Activated T-helper 17 cell treated with anti-CD3 and anti-CD28 coated beads, Interleukin-2, amount 50 U/mL, for 72 hours (primary cell): ENCODE measurements at places on chromosomes 12 and 14. TPM values are rescaled to one million over a fixed set of nuclear protein-coding genes. Genes with fewer than 3 reads are reported as not detected.

DNA sequence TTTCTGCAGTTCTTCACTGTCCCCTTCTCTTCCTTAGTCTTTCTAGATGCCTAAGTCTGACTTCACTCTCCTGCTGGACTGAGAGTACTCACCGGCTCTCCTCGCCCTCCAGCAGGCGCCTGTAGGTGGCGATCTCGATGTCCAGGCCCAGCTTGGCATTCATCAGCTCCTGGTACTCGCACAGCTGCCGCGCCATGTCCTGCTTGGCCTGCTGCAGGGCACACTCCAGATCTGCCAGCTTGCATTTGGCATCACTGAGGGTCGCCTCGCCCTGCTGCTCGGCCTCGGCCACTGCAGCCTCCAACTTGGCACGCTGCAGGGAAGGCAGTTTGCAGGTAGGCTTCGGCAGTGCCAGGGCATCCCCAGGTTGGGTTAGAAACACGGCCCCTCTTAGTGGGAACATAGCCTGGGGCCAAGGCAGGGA is 5.2 kb downstream of the KRT84 start:
- ATAC-seq: no peak

DNA sequence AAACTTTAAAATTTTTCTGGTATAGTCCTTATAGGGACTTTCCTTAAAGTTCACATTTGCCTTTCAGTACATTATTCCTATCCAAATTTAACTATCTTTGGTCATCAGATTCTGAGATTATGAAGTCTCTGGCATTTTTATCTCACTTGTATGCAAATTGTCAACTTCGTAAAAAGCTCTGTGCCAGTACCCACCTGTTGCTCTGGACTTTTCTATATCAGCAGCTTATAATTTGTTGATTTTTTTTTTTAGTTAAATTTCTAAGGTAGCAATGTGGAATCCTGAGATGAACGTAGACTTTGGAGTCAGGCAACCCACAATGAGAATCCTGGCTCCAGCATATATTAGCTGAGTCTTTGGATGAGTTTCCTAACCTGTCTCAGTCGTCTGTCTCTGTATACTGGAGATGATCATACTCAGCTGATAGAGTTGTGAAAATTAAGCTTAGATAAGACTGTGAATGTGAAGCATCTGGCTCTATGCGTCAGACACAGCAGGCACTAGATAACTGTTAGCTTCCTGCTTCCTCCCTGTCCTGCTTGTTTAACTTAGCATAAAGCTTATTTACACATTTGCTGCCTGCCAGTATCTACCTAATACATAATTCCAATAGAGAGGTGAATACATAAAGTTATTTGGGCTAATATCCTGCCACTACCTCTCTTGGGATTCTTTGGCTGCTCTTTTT is 59.8 kb downstream of the MARK3 start:
- no peak for ATAC-seq

DNA sequence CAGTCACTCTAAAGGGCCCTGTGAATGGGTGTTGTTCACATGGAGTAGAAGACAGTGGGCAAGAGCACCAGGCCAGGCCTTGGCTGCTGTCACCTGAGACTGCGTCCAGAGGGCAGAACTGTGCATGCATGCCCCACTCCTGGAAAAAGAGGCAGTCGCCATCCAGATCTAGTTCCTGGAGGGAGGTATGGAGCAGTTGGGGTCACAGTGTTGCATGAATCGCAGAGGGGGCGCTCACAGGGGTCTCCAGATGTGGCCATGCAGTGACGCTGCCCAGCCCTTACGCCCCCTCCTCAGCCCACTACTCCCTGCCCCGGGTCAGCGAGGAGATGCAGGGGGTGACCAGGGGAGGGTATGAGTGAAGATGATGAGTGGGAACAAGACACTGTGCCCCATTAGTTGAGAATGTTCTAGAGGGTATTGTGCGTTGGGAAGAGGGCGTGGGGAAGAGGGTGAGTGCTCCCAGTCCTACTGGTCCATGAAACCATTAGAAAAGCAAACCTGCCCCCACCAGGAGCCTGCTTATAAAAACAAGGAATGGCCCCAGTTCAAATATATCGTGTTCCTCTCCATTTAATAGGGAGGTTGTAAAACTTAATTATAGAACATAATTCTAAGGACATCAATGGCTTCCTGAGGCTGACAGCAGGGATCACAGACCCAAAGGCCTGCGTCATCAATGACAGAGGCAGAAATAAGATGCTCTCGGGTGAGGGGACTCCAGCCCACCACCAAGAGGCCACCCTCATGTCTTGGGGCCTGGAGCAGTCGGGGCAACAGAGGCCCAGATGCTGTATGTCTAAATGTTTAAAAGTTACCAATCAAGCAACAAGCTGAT is 32.2 kb upstream of the BCL7A start:
- no peak for ATAC-seq

GRCh38 chr12:11804130-11804529 is 154.7 kb downstream of the ETV6 start:
- peak; percentile 40 for ATAC-seq

GRCh38 chr12:108849660-108850059 is 7.7 kb downstream of the SSH1 start:
- ATAC-seq: no peak

Gene CIT
- total RNA-seq: 64.2 TPM

DNA sequence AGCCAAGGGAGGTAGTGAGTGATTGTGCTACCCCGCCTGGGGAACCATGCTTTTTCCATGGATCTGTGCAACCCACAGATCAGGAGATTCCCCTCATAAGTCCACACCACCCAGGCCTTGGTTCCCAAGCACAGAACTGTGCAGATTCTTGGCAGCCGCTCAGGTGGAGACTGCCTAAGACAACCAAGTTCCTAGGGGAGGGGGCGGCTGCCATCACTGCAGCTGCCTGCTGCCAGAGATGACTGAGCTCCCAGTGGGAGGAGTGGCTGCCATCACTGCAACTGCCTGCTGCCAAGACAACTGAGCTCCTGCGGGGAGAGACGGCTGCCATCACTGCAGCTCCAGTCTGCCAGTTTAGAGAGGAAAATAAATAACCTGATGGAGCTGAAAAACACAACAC is 138.3 kb upstream of the GARIN2 start:
- no peak for ATAC-seq

- no peak for ATAC-seq
Measured at GRCh38 chr12:1829306-1829900, 9.0 kb downstream of the LRTM2 start.

Gene WNT1
- not detected for total RNA-seq

DNA sequence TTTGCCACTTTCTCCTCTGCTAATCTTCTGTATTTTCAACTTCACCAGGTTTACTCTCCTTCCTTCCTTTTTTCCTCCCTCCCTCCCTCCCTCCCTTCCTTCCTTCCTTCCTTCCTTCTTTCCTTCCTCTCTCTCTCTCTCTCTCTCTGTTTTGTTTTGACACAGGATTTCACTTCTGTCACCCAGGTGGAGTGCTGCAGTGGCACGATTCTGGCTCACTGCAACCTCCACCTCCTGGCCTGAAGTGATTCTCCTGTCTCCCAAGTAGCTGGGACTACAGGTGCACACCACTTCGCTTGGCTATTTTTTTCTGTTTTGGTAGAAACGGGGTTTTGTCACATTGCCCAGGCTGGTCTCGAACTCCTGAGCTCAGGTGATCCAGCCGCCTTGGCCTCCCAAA is 181.2 kb upstream of the BTG1 start:
- ATAC-seq: no peak

DNA sequence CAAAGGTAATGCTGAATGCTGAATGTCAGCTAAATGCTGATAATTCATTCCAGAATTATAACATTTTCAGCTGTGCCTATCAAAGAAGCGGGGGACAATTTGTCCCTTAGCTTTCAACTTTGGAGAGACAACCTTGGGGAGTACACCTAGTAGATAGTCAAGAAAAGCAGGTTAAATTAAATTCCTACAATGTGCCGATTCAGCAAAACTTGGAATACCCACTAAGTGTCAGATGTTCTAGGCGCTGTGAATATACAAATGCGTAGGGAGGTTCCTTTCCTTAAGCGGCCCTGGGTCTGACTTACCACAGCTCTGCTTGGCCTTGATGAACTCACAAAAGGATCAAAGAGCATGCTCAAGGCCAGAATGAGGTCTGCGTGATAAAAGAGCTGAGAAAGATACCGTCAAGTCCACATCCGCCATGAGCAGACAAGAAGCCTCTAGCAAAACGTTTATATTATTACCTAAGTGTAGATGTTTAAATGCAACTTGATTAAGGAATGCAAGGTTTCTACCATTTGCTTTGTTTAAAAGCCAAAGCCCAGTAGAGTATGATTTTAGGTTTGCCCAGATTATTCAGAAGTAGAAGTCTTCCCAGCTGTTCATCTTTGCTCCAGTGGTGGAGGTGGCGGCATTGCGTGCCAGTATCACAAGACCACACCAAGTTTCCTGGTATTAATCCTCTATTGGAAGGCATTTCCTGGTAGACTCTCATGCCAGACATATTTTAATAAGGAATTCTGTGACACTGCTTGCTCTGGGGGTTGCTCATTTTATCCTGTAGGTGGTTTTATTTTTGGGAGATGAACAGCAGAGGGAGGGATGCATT is 368.6 kb downstream of the DPF3 start:
- no peak for ATAC-seq

Gene KERA
- not detected for total RNA-seq

Gene KRT7
- 12.5 TPM for total RNA-seq

- no peak for ATAC-seq
Measured at GRCh38 chr14:72699852-72700257, 194.0 kb downstream of the DPF3 start.

GRCh38 chr14:79686196-79686595 is 525.1 kb downstream of the DIO2 start:
- ATAC-seq: no peak

Gene TMEM132C
- total RNA-seq: not detected

Gene TBX3
- total RNA-seq: not detected

GRCh38 chr12:116426391-116427136 is 132.6 kb upstream of the MAP1LC3B2 start:
- no peak for ATAC-seq

DNA sequence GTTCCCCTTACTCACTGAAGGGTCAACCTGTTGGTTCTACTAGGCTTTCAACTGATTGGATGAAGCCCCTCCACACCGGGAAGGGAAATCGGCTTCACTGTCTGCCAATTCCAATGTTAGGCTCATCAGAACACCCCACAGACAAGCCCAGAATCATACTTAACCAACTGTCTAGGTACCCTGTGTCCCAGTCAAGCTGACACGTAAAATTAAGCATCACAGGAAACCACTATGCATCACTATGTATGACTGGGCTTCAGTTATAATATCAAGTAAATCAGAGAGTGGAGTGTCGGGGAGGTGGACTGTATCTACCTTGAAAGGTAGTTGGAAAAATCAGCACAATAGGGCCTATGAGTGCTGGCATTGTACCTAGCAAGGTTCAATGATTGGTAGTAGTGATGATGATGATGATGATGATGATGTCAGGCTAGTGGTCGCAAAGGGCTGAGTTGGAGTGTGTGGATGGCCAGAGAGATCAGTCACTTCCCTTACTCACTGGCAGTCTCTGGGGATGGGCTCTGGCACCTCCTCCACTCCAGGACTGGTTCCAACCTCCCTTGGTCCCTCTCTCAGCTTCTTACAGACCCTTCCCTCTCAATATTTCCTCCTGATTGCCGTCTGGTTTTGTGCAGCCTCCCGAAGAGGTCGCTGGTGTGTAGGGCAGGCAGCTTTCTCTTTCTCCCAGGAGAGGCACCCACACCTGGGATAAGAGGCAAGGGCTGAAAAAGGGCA is 3.3 kb upstream of the ATG101 start:
- peak; percentile 45 for ATAC-seq

Gene SYNDIG1L
- not detected for total RNA-seq

DNA sequence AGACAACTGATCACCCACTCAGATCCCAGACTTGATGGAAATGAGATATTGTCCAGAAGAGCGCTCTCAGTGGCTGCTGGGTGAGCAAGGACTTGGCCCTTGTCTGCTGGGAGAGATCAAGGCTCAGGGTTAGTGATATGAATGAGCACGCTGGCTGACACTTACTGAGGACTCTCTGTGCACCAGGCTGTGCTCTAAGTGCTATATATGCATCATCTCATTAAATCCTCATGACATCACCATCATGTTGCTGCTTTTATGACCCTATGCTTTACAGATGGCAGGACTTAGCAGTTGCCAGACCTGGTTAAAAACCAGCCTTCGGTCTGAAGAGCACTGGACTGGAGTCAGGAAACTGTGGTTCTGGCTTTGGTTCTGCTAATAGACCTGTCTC is 260.9 kb downstream of the VRK1 start:
- no peak for ATAC-seq

DNA sequence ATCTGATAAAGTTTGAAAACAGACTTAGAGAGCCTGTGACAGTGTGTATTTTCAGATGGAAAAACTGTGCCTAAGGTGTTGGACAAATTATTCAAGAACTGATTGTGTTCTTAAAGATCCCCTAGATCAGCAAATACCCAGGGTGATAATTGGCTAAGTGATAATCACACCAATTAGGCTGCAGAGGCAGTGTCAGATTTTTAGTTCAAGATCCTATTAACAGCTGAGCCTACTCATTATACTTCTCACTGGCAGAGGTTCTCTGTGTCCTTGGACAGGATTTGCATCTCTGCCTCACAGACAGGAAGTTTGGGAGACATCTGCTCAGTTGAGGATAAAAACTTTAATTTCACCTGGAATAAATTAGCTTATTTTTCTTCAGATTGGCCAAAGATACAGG is 4.3 kb upstream of the FGD4 start:
- ATAC-seq: no peak

- ATAC-seq: no peak
Measured at GRCh38 chr12:130948136-130948535, 5.6 kb upstream of the ADGRD1 start.

- no peak for ATAC-seq
Measured at GRCh38 chr12:106429043-106429552, 71.5 kb downstream of the POLR3B start.

DNA sequence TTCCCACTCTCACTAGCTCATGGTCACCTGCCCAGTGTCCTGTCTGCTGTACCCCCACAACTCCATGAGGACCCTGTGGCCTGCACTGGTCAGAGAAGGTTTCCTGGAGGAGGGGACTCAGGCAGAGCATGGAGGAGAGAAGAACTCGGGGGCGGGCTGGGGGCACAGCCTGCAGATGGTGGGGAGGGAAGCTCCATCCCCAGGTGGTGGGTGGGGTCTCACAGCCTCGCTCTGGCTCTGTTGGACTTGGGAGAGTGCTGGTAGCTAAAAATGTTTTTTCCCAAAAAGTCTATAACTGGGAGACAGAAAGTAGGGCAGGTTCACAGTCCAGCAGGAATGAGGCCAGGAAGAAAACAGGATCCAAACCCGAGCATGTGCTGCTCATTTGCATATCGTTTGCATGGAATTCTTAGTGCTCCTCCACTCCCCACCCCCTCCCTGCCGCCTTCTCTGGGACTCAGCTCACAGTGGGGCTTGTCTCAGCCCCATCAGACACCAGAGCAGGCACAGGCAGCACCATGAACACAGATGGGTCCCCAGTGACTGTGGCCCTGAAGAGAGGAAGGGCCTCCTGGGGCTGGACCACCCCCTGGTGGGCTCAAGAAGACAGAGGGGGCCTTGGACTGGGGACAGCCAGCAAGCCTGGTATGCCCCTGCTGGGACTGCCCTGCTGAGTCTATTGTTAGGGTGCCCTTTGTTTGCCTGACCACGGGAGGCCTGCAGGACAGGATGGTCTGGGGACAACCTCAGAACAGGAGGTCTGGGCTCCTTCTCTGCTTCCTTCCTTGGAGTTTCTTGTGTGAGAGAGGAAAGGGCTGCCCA is 67.0 kb upstream of the SFSWAP start:
- no peak for ATAC-seq

- peak; percentile 91 for ATAC-seq
Measured at GRCh38 chr12:122366685-122367475, 55.6 kb downstream of the CLIP1 start.

Gene KRT73
- not detected for total RNA-seq

Gene APOF
- total RNA-seq: not detected

- ATAC-seq: no peak
Measured at GRCh38 chr12:121532503-121533393, 48.1 kb downstream of the KDM2B start.

Gene PAPLN
- total RNA-seq: 0.19 TPM

- ATAC-seq: peak; percentile 61
Measured at GRCh38 chr14:35201066-35201465, 78.7 kb downstream of the PRORP start.
